AG04450 (cell line): ENCODE measurements at places on chromosomes 16 and 17.

DNA sequence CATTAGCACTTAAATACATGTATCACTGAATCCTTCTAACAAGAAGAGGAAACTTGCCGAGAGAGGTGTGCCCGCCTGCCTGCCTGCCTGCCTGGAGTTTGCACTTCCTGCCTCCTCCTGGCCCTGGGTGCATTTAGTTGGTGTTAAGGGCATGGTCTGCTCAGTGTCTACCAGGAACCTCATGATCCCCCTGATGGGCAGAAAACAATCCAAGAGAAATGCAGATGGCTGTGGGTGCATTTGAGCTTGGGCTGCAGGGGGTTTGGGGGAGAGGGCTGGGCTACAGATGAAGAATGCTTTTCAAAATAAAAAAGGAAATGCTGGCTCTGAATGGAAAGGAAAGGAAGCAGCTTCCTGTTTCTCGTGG lies 10.1 kb downstream of the KSR1 start:
- DNase-seq, result no peak

DNA sequence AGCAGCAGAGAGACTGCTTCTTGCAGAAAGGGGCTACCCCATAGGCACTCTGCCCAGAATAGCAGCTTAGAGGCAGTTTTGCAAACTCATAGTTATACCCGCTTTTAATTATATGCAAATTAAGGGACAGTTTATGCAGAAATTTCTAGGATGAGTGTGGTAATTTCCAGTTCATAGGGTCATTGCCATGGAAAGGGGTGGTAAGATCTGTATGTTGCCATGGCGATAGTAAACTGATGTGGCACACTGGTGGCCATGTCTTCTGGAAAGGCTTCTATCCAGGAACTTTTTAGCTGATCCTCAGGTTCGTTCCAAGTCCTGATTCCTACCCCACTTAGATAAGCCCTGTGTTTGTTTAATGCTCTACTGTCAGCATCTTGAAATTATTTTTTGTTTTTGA lies 6.2 kb downstream of the STXBP4 start:
- DNase-seq, result no peak

DNA sequence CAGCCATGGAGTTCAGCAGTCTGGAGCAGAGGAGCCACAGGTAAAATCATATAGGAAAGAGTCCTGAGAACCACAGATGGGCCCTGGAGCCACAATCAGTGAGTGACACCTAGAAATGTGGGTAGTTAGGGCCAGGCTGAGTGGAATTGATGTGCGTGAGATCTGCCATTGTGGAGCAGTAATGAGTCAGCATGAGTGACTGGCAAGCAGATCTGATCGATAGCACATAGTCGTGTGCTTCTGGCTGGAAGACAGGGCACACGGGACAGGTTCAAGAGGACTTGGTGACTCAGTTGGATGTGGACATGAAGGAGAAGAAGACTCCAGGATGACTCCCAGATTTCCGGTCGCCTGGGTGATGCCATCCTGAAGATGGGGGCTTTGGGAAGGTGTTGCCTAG lies 12.3 kb downstream of the ADORA2B start:
- DNase-seq, result no peak

DNA sequence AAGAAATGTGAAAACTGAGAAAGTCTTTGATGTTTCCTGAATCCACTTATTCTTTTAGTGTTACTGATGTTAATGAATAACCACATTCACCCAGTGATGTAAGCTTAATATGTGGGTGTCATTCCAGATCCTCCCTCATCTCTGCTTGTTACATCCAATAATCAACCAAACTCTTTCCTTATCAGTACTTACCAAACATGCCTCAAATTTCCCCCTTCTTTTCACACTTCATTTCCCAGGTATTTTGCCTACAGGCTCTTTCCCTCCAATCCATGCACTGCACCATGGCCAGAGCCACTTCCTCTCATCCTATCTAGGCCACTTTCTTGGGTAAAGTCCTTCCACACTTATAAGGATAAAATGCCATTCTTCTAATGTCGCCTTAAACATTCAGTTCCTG lies 451.5 kb downstream of the NPIPA7 start:
- no peak for DNase-seq

DNA sequence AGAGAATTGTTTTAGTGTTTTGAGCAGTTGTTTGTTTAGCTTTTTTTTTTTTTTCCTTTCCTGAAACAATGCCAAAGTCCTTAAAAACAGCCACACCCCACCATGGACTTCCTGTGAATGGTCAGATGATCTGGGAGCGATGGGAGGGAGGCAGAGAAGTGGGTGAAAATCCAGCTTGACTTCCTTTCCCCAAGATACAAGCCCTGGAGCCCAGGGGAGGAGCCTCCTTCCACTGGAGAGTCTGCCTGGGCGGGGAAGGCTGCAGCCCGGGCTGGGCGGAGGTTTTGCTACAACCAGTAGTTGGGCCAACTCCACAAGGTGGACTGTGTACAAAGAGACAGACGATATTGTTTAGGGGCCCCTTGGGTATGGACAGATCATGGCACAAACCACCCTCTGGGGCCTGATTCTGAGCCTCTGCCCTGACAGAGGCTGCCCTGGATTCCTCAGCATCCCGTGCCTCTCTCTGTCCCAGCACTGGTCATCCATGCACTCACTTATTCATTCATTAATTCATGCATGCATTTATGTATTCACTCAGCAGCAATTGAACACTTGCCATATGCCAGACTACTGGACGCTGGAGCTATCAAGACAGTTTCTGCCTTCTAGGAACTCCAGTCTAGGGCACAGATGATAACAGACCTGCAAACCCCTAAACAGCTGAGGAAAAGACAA lies 29.8 kb downstream of the WSB1 start:
- DNase-seq, result no peak

GRCh38 chr16:23408823-23409298 lies 44.1 kb downstream of the COG7 start:
- no peak for DNase-seq

- DNase-seq, result no peak
Observed at GRCh38 chr17:32558997-32559650, 72.3 kb downstream of the CDK5R1 start.

DNA sequence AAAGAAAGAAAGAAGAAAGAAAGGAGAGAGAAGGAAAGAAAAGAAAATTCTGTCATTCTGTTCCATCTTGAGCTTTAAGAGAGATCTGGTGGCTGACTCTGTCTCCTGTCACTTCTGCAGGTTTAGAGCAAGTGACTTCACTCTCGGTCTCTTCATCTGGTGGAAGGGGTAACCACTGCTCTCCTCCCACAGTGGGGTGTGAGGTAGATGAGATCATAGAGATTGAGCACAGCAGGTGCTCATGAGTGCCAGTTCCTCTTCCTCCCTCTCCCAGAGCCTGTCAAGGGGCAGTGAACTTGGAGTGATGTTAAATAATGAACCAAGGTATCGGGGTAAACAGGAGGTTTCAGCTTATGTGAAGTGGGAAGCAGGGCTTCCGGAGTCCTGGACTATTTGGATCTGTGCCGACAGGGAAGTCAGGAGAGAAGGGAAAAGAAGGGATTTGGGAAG lies 47.7 kb downstream of the BEAN1 start:
- DNase-seq, result no peak

GRCh38 chr17:32124985-32125847 lies 17.1 kb upstream of the RHOT1 start:
- no peak for DNase-seq
